ENCODE measurements at places on chromosomes 1 and 21.
A peak's percentile ranks its signal among the peaks of the same experiment; 100 is the strongest.

DNA sequence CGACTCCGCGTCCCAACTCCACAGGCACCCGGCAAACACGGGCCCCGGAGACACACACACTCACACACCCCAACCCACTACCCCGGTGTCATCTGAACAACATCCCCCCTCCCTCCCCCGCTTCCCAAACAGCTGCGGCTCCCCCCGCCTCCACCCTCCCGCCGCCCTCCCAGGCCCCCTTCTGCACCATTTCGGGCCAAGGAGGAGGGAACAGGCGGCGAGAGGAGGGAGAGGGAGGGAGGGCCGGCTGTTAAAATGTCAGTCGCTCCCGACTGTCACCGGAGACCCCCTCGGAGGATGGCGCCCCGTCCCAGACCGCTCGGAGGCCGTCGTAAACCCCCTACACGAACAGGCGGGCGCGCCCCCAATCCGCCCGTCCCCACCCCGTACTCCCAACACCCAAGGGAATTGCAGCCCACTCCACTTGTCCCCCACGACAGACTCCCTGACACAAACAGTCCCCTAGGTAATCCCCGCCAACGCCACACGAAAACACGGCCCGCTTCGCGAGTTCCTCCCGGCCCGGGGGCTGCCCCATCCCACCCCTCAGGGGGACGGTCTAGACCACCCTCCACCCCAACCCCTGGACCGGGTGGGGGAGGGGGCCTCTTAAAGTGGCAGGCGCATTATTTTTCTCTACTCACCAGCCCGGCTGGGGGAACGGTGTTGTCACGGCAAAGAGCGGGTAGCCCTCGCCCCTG lies 583 bp downstream of the MEF2D start:
- no peak for DNase-seq

DNA sequence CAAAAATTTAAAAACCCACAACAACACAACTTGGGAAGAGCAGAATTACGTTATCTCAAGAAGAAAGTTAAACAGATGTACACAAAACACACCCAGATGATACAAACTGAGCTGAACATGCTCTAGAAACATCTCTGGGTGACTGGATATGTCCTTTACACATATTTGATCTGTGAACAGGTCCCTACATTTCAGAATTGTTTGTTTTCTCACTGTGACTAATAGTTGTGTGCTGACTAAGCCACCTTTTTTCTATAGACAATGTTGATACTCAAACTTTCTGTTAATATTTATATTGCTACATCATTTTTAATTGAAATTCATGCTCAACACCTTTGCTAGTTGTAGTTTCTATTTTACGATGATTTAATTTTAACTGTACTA lies 1.0 kb upstream of the F11R start:
- no peak for DNase-seq

DNA sequence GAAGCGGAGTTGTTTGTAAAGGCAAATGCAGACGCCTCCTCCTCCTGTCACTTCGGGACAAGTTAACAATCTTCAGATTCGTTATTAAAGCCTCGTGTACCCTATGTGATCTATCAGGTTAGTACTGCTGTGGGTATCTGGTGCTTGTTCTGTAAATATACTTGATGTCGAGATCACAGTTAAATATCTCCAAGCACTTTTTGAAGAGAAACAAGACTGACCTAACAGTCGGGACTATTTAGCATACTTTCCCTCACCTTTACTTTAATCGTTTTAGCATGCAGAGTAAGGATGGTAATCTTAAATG lies 710 bp downstream of the KLHL20 start:
- DNase-seq, result no peak

GRCh38 chr1:107875689-107876088 lies 89.3 kb downstream of the VAV3 start:
- DNase-seq, result no peak

DNA sequence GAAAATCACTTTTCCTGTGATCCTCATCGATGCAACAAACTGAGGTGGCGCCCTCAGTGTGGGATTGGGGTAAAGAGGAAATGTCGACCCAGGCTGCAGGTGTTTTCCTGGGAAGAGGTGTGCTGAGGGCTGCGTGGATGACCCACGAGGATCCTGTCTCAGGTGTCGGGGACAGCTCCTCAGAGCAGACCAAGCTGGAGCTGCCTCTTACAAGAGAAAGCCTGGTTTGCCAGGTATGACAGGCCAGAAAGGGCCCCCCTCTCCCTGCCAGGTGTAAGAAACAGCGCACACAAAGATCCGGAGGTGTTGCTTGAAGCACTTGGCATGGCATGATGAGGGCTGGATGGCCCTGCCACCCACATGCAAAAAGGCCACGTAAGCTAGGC lies 12.6 kb downstream of the FHAD1 start:
- DNase-seq, result no peak

DNA sequence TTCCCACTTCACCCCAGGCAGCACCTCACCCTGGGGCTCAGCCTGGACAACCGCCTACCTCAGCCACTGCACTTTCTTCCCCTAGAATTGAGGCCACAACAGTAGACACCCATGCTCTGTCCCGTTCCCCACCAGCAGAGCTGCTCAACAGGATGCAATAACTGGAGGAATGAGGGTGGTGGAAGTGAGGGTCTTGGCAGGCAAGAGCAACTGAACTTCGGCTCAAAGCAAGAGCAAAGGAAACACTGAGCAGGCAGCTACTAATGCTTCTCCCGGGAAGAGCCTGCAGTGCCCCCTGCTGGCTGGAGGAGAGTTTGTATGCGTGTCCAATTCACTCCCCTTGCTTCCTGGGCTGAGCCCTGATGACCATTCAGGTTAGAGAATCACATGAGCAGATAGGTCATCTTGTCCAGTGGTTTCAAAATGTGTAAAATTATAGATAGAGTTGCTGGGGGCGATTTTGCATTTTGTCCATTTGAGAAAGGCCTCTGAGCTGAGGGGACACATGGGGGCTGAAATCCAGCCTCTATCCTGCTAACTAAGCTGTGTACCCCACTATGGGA lies 13.9 kb downstream of the NT5C1A start:
- DNase-seq, result peak; percentile 27

DNA sequence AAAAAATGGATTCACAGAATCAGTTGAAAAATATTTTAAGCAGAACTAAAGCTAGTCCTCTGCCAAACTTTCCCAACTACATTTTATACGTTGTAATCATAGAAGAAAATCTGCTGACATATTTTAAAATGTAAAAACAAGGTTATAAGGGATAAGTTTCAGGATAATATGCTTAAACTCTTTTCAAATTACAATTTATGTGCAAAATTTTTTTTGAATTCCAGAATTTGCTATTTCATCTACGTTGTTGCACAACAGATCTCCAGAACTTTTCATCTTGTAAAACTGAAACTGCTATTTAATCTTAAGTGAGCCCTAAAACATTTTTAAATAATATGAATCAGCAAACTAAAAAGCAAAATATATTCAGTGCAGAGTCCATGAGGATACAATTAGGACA lies 5.9 kb downstream of the EDEM3 start:
- DNase-seq, result no peak
